ENCODE measurements at places on chromosomes 11 and 22. TPM values are rescaled to one million over a fixed set of nuclear protein-coding genes. Genes with fewer than 3 reads are reported as not detected.
A peak's percentile ranks its signal among the peaks of the same experiment; 100 is the strongest.

Gene SLC43A3
- 1.5 TPM for total RNA-seq

Gene CDKN1C
- total RNA-seq, result 21.3 TPM

Gene OSBP
- total RNA-seq, result 57.5 TPM

GRCh38 chr11:61863548-61864081 lies 27.7 kb downstream of the FADS3 start:
- no peak for ATAC-seq

- ATAC-seq, result no peak
Measured at GRCh38 chr11:61960532-61960931, 6.9 kb downstream of the FTH1 start.

- ATAC-seq, result no peak
Measured at GRCh38 chr11:46388619-46389449, 2.7 kb downstream of the CHRM4 start.

DNA sequence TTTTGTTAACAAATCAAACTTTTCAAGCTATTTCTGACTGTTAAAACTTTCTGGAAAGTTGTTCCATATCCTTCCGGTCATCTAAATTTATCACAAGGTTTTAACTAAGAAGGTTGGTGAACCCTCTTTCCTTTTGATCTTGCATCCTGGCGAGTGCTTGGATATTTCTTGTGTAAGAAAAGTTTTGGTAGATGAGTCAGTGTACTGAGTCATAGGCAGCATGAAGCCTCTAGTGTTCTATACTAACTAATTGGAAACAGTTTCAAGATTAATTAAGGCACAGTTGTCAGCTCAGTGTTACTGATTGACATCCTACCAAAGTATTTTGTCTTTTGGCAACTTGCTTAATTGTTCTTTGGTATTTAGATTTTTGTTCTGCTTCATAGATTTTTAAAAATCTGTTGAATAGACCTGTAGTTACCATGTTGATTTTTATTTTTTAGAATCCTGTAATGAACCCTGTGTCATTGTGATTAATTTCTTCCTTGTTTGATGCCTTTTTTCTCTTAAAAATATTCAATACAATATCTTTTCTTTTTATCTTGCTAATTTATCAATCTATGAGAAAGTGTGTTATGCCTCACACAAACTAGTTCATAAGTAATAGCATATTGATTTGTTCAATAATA lies 38.0 kb downstream of the METTL15 start:
- ATAC-seq, result no peak

DNA sequence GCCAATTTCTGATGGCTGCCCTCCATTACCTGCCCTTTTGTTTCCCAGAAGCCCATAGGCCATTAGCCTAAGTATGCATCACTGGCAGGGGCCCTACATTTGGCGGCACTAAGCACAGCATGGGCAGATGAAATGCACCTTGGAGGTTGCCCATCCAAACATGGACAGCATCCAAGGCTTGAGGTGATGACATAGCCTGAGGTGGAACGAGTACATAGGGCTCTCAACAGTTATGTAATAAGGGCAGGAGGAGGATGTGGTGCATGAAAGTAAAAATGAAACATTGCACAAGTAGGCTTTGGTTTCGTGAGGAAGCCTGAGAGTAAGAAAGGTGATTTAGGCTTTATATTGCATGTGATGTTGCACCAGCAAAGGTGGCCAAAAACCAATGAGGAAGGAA lies 148.1 kb downstream of the FAM76B start:
- ATAC-seq, result no peak

DNA sequence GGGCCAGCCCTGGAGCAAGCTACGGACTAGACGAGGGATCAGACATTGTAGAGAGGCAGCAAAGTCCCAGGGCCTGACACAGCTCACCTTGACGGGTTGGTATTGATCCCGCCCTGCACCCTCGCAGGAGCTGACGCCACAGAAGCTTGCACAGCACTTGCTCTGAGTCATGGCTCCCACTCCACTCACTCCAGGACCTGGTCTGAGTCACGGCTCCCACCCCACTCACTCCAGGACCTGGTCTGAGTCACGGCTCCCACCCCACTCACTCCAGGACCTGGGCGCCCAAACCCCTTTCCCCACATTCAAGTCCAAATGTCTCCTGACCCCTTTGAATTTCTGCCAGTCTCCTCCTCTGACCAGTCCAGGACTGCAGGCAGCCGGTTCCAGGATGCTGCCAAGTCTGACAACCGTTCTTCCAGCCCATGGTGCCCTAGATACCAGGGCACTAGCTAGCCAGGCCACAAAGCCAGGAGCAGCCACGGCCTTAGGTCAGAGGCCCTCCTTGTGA lies 6.0 kb upstream of the PNPLA5 start:
- ATAC-seq, result peak; percentile 93

GRCh38 chr22:23498811-23499798 lies 81.0 kb downstream of the IGLL1 start:
- no peak for ATAC-seq

DNA sequence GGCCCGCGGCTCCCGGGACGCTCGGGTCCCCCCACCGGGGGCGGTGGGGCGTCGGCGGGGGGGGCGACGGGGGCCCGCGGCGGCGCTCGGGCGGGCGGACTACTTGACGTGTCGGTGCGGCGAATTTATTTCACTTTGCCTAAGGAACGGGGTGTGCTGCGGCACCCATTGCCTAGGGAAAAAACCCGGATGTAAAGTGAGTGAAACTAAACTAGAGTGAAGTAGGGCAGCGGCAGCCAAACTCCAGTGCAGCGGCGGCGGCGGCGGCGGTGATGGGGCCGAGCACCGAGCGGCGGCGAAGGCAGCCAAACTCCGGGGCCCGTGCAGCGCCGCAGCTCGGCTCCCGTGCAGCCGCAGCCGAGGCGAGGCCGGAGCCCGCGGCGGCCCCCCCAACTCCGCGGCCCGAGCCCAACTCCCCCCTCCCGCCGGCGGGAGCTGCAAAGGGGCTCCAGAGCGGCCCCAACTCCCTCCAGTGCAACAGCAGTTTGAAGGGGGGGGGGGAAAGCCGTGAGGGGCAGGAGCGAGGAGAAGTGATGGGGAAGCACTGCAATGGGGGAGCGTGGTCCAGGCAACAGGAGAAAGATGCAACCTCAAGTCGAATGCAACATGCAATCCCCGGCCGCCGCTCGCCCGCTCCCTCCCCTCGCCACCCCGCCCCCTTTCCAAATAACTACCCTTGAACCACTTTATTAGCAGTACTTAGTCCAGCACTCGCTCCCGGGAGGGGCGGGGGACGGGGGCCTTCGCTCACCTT lies 647 bp upstream of the PHF21A start:
- ATAC-seq, result peak; percentile 62
